ENCODE measurements at places on chromosomes 2 and 18.

DNA sequence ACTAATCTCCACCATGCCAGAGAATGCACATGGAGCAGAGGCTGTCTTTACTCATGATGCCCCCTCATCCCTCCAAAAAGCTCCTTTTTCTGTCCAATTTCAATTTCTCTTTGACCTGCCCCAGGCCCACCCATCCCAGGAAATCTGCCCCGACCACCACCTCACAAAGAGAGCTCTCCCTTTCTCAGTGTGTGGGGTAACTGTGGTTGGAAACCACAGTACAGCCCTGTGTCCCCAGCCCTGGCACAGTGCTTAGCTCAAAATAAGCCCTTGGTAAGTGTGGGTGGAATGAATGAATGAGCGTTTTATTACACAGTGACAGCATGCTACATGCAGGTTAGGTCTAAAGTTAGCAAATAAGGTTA lies 43.7 kb upstream of the CAB39 start:
- no peak overlapping the region for H3K27ac ChIP-seq
- DNase-seq = no peak
- H3K36me3 ChIP-seq = no peaks in the 10 kb centered on the region
- H3K4me1 ChIP-seq = peaks cover 12% of the 10 kb centered on the region
- H3K27me3 ChIP-seq = no peaks in the 10 kb centered on the region
- H3K4me3 ChIP-seq = no peak overlapping the region

DNA sequence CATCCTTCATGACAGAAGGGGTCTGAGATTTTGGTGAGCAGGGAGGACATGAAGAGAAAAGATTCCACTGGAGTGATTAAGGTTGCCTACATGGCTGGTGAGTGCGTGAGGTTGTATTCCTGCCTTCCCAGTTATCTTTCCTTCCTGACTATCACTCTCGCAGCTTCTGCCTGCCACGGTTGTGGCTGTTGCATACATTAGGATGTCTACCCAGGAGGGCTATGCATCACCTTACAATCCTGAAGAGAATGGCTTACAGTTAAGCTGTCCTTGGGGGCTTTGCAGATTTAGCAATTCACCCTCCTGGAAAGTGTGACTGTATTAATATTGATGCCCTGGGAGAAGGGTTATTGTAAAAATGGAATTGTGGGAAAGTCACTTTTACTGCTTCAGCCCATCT lies 571.0 kb downstream of the TSN start:
- no peaks in the 10 kb centered on the region for H3K4me1 ChIP-seq
- no peak overlapping the region for H3K4me3 ChIP-seq
- H3K27me3 ChIP-seq = no peaks in the 10 kb centered on the region
- no peaks in the 10 kb centered on the region for H3K36me3 ChIP-seq
- H3K27ac ChIP-seq = no peak overlapping the region
- DNase-seq = no peak

GRCh38 chr18:52829876-52830405 lies 489.9 kb downstream of the DCC start:
- no peaks in the 10 kb centered on the region for H3K27me3 ChIP-seq
- H3K4me1 ChIP-seq = no peaks in the 10 kb centered on the region

GRCh38 chr18:63002305-63002704 lies 287.0 kb downstream of the PHLPP1 start:
- no peaks in the 10 kb centered on the region for H3K27me3 ChIP-seq
- H3K36me3 ChIP-seq = no peaks in the 10 kb centered on the region
- H3K4me3 ChIP-seq = no peak overlapping the region
- H3K27ac ChIP-seq = no peak overlapping the region

GRCh38 chr2:16293398-16293797 lies 353.0 kb downstream of the MYCN start:
- no peaks in the 10 kb centered on the region for H3K4me1 ChIP-seq
- no peak for DNase-seq
- no peak overlapping the region for H3K4me3 ChIP-seq
- no peak overlapping the region for H3K27ac ChIP-seq
- no peaks in the 10 kb centered on the region for H3K27me3 ChIP-seq
- H3K36me3 ChIP-seq = no peaks in the 10 kb centered on the region

- no peak overlapping the region for H3K4me3 ChIP-seq
- no peaks in the 10 kb centered on the region for H3K36me3 ChIP-seq
- H3K27ac ChIP-seq = no peak overlapping the region
- no peak for DNase-seq
- no peaks in the 10 kb centered on the region for H3K4me1 ChIP-seq
These were observed 200.9 kb downstream of the NYAP2 start for GRCh38 chr2:225600444-225600843.

DNA sequence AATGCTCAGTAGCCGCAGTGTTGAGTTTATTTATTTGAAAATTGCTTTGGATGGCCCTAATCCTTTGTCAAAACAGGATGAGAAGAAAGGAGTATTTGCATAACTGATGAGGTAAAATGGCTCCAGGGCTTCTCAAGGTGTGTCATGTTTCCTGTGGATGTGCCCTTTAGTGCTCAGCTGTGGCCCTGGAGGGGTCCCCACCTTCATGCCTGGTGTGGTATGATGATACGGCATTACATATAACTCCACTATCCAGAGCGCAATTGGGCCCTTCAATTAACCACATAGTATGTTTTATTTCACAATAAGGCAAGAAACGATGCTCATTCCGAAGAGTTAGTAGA lies 39.8 kb upstream of the TMEM178A start:
- no peaks in the 10 kb centered on the region for H3K27me3 ChIP-seq
- no peak for DNase-seq
- H3K36me3 ChIP-seq = no peaks in the 10 kb centered on the region
- no peak overlapping the region for H3K4me3 ChIP-seq
- no peak overlapping the region for H3K27ac ChIP-seq
- peaks cover 14% of the 10 kb centered on the region for H3K4me1 ChIP-seq

GRCh38 chr2:35891528-35891927 lies 464.1 kb upstream of the CRIM1 start:
- no peak overlapping the region for H3K27ac ChIP-seq
- H3K4me1 ChIP-seq = no peaks in the 10 kb centered on the region
- no peaks in the 10 kb centered on the region for H3K27me3 ChIP-seq

DNA sequence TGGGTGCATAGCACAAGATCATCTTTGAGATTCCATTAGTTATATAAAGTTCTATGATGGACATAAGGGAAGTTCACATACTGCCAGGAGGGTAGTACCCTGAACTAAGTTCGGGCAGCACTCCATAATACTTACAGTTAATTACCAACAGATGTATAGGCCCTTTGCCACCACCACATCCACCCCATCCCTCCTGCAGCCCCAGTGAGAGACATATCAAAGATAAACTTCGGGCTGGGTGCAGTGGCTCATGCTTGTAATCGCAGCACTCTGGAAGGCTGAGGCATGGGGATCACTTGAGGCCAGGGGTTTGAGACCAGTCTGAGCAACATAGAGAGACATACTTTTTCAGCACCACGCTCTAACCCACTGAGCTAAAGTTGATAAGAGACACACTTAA lies 46.4 kb upstream of the NPAS2 start:
- no peak overlapping the region for H3K4me3 ChIP-seq
- no peaks in the 10 kb centered on the region for H3K27me3 ChIP-seq
- no peaks in the 10 kb centered on the region for H3K36me3 ChIP-seq

DNA sequence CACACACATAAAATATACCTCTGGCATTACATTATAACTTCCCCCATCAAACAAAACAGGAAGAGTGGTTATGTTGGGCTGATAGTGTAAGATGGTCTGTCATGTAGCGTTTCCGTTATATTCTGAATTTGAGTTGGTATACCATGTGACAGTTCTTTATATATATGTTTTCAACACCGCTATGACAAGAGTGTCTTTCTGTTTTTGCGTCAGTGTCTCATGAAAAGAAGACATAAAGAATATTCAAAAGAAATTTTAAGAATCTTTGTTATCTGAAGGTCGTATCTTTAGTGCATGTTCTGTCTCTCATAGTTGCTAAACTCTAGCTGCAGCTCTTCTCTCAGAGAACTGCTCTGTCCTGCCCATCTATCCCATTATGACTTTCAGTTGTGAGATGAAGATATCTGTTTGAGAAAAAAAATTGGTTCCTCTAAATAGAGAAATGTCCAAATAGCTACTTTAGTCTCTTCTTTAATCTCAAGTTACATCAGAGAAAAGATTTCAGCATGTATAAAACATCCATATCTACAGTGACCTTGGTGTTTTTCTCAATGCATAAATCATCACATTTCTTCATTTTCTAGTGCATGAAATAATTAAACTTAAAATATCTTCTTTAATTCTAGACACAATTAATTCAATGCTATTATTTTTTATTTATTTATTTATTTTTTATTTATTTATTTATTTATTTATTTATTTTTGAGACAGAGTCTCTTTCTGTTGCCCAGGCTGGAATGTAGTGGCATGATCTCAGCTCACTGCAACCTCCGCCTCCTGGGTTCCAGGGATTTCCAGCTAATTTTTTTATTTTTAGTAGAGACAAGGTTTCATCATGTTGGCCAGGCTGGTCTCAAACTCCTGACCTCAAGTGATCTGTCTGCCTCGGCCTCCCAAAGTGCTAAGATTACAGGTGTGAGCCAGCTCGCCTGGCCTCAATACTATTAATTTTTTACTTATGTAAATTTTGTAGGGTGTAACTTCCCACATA lies 24.3 kb upstream of the PSME4 start:
- no peaks in the 10 kb centered on the region for H3K27me3 ChIP-seq
- no peaks in the 10 kb centered on the region for H3K4me1 ChIP-seq
- no peak overlapping the region for H3K4me3 ChIP-seq
- H3K27ac ChIP-seq = no peak overlapping the region
- DNase-seq = no peak

DNA sequence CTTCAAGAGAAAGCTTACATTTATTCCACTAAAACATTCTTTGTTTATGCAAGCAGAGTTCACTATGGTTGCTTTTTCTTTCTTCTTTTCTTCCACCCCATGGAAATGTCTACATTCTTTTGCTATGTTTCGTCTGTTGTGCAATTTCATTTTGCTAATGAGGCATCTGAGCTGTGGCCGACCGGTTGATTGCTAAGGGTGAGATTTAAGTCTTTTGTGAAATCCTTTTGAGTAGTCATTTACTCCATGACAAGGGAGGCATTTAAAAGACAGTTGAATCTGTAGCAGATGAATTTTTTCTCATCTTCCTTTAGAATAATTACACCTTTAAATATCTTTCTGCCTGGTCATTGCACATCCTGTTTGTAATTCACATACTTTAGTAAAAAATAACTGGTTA lies 324.1 kb upstream of the THUMPD2 start:
- no peaks in the 10 kb centered on the region for H3K27me3 ChIP-seq
- no peak overlapping the region for H3K27ac ChIP-seq
- H3K4me1 ChIP-seq = no peaks in the 10 kb centered on the region
- DNase-seq = no peak
- no peaks in the 10 kb centered on the region for H3K36me3 ChIP-seq

- no peak overlapping the region for H3K27ac ChIP-seq
- peaks cover 19% of the 10 kb centered on the region for H3K4me1 ChIP-seq
- no peaks in the 10 kb centered on the region for H3K27me3 ChIP-seq
- DNase-seq = no peak
These were observed 24.8 kb downstream of the TFPI start for GRCh38 chr2:187529248-187529976.

DNA sequence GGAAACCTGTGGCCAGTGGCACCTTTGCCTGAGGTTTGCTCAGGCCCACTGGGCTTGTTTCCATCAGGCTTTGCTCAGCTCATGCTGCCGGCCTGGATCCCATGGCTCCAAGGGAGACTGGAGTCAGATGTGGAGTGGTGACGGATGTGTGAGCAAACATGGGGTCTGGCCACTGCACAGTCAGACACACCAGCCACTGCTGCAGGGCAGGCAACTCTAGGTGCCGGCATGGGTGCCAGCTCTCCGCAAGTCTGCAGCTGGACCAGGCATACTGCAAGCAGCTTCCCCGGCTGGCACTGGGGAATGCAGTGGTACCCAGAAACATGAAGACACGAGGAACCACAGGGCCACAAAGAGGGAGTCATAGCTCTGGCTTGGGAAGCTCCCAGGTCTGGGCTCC lies 37.4 kb downstream of the TDRD15 start:
- DNase-seq = no peak
- no peaks in the 10 kb centered on the region for H3K4me1 ChIP-seq
- H3K27me3 ChIP-seq = no peaks in the 10 kb centered on the region
- no peak overlapping the region for H3K27ac ChIP-seq
- H3K4me3 ChIP-seq = no peak overlapping the region

- no peaks in the 10 kb centered on the region for H3K27me3 ChIP-seq
- no peaks in the 10 kb centered on the region for H3K36me3 ChIP-seq
- H3K4me3 ChIP-seq = no peak overlapping the region
- peak overlapping the region; percentile 36 for H3K27ac ChIP-seq
- DNase-seq = no peak
These were observed 5.0 kb downstream of the MGAT5 start for GRCh38 chr2:134258684-134259388.

DNA sequence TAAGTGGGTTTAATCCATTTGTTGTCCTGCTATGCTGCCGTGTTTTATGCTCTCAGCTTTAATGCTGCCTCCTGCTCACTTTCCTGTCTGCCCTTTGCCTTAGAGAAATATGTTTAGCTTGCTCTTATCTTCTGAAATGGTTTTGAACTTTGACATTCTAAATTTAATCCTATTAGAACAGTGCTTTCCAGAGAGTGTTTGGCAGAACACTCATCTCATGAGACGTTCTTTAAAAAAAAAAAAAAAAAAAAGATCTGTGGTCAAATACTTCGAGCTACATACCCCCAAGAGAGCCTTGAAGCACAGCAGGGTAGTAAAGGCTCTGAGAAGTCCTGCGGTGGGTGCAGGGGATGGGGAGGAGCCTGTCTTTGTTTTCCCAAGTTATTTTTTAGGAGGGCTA lies 161.3 kb downstream of the SPP2 start:
- DNase-seq = no peak
- no peak overlapping the region for H3K27ac ChIP-seq
- no peaks in the 10 kb centered on the region for H3K36me3 ChIP-seq
- H3K27me3 ChIP-seq = no peaks in the 10 kb centered on the region
- no peak overlapping the region for H3K4me3 ChIP-seq

GRCh38 chr2:72544554-72544953 lies 281.3 kb downstream of the EXOC6B start:
- no peak overlapping the region for H3K4me3 ChIP-seq
- no peaks in the 10 kb centered on the region for H3K4me1 ChIP-seq
- H3K36me3 ChIP-seq = no peaks in the 10 kb centered on the region
- H3K27me3 ChIP-seq = no peaks in the 10 kb centered on the region
- no peak for DNase-seq

DNA sequence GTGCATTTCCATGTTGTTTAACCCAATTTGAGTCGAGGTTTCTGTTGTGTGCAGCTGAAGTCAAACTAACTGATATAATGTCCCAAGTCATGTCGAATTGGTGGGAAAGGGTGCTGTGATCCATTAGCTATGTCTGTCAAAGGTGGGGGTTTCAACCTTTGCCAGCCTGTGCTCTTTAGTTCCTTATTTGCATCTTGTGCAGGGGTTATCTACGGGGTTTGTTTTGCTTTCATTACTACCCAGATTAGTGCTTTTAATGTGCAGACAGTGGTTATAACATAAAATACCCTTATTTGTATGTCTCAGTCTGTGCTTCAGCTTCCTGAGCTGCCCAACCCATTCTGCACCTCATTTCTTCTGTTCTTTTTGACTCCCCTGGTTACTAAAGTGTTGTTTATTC lies 271.9 kb upstream of the CXCR4 start:
- no peak for DNase-seq
- H3K36me3 ChIP-seq = no peaks in the 10 kb centered on the region
- H3K4me1 ChIP-seq = no peaks in the 10 kb centered on the region
